AG04450 (cell line): ENCODE measurements at places on chromosomes 11 and 22. TPM values are rescaled to one million over a fixed set of nuclear protein-coding genes. Genes with fewer than 3 reads are reported as not detected.

- DNase-seq, result no peak
Measured at GRCh38 chr11:85680897-85681296, 5.1 kb downstream of the CCDC89 start.

DNA sequence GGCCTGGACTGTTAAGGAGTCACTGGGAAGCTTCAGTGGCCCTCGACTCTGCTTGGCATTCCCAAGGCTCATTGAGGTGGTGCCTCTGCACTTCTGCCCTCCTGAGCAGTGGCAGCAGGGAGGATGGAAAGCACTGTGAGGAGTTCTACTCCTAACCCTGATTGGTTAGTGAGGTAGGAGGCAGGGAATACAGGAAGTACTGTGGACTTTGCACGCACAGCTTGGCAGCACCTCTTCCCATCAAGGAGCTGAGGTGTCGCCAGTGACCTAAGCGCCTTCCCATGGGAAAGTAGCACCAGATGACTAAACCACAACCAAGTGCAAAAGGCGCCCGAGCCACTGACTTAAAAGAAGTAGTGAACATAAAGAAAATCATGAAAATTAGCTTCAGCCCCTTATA is 152.5 kb upstream of the CADM1 start:
- DNase-seq, result no peak

- DNase-seq, result no peak
Measured at GRCh38 chr11:78193806-78194205, 5.1 kb downstream of the USP35 start.

- no peak for DNase-seq
Measured at GRCh38 chr22:40434106-40434505, 63.7 kb downstream of the SGSM3 start.

DNA sequence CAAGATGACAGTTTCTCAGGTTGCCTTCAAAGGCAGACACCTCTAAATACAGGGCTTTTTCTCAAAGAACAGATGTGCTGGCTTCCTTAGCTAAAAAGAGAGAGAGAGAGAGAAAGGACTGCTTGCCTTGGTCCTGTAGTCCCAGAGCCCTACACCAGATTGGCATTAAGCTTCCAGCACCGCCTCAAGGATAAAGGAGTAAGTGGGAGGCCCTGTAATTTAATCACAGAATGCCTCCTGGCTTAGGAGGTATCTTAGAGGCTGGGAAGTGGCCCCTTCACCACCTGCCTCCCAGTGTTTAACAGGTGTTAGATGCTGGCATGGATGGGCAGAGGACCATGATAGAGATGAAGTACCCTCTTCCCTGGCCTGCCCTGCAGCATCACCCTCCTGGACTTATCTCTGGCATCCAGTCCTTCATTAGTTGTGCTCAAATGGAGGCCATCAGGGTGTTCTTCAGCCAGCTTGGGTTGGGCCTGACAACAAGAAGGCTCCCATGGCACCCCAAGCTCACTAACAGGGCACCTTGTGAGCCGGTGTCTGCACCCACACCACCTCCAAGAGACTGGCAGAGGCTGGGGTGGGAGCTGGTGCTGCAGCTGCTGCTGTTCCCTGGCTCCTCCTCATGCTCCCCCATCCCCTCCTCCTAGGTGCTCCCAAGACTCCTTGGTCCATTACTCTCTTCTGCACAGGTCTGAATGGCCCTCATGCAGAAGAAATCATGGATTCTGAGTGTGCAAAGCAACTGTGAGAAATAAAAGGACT is 32.5 kb downstream of the ABCC8 start:
- DNase-seq, result no peak

DNA sequence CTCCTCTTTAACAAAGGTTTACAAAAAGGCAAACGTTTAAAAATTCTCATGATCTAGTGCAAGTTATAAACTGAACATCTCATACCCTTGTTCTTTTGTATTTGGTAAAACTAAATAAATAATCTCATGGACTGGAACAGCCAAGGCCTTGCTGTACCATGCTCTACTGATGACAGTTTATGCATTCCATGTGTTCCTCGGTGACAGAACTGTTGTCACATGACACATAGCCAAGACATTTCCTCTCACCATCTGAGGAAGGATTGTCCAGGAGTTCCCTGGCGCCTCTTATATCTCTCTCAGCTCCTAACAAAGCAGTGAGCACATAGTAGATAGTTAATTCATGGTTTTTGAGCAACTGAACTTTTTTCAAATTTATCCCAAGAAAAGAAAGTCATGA is 12.6 kb downstream of the CCDC83 start:
- DNase-seq, result no peak

OR5L2 gene
- not detected in 2 replicates for polyA plus RNA-seq
